ENCODE measurements at places on chromosomes 13 and 19.
A peak's percentile ranks its signal among the peaks of the same experiment; 100 is the strongest.

DNA sequence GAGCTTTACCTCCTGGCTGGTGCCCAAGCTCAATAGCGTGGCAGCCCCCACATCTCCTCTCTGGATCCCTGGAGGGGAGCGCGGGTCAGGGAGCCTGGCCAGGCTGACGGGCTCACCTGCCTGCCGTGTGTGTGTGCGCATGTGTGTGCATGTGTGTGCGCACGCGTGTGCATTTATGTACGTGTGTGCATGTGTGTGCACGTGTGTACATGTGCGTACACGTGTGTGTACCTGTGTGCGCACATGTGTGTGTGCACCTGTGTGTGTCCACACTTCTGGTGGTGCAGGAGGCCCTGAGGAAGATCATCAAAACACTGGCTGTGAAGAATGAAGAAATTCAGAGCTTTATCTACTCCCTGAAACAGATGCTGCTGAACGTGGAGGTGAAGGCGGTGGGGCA is 1.3 kb downstream of the FSD1 start:
- ATAC-seq, result no peak

- ATAC-seq, result no peak
Observed at GRCh38 chr19:16210168-16210567, 12.5 kb downstream of the AP1M1 start.

DNA sequence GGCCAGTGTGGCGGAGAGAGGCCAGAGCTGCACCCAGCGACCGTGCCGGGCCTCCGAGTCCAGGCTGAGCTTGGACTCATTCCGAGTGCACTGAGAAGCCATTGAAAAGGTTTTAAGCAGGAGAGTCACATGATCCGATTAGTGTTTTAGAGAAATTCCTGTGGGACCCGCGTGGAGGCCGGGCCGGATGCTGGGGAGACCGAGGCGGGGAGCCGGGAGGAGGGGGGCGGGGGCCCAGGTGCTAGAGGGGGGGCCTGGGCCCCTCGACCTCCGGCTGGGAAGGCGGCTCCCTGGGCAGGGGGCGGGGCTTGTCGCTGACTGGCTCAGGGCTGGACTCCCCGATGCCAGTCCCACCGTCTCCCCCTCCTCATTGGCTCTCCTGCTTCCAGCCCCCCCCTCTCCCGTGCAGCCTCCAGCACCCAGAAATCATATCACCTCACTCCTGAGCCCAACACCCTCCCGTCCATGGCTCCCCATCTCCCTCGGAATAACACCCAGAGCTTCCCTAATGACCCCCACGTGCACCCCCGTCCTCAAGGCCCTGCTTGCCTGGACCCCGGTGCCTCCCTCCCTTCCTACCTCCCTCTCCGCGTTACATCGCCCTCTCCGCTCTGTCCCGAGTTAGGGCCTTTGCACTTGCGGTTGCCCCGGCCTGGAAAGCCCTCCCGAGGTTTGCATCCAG is 5.2 kb upstream of the ZNF579 start:
- ATAC-seq, result peak; percentile 87

- no peak for ATAC-seq
Observed at GRCh38 chr19:13098277-13099072, 4.2 kb downstream of the LYL1 start.

- no peak for ATAC-seq
Observed at GRCh38 chr13:111345682-111346081, 25.2 kb downstream of the TEX29 start.

DNA sequence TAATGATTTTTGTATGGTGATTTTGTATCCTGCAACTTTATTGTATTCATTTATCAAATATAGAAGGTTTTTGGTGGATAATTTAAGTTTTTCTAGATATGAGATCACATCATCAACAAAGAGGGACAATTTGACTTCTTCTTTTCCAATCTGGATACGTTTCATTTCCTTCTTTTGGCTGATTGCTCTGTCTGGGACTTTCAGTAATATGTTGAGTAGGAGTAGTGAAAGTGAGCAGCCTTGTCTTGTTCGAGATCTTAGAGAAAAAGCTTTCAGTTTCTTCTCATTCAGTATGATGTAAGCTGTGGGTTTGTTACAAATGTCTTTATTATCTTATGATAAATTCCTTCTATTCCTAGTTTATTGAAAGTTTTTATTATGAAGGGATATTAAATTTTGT is 352.0 kb upstream of the DACH1 start:
- ATAC-seq, result no peak

- ATAC-seq, result no peak
Observed at GRCh38 chr19:16112778-16113177, 1.1 kb downstream of the RAB8A start.

GRCh38 chr13:109983447-109983846 is 197.1 kb upstream of the IRS2 start:
- no peak for ATAC-seq

DNA sequence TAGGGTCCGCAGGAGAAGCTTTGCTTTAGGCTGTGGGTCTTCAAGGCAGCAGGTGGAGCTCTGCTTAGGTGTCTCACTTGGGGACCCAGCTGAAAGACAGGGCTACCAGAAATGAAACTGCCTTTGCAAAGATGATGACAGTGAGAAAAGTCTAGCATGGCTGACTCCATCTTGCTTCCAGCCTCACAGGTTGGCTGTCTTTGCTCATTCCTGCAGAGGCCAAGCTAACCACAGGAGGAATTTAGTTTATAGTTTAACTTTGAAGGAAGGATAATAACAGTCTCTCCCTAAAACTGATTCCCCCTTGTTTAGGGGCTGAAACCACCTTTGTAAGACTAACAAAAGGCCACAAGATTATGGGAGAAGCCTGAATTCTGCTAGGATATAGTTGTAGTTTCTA is 252.4 kb downstream of the UQCRFS1 start:
- no peak for ATAC-seq

DNA sequence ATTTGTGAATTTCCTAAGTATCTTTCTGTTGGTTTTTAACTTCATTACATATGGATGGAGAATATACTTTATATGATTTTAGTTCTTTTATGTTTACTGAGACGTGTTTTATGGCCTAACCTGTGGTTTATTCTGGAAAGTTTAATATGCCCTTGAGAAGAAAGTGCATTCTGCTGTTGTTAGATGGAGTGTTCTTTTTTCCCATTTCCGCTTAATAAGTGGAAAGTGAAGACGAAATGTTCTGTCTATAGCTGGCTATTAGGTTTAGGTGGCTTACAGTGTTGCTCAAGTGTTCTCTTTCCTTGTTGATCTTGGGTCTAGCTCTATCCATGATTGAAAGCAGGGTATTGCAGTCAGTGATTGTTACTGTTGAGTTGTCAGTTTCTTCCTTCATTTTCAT is 17.2 kb upstream of the TIMM50 start:
- no peak for ATAC-seq

DNA sequence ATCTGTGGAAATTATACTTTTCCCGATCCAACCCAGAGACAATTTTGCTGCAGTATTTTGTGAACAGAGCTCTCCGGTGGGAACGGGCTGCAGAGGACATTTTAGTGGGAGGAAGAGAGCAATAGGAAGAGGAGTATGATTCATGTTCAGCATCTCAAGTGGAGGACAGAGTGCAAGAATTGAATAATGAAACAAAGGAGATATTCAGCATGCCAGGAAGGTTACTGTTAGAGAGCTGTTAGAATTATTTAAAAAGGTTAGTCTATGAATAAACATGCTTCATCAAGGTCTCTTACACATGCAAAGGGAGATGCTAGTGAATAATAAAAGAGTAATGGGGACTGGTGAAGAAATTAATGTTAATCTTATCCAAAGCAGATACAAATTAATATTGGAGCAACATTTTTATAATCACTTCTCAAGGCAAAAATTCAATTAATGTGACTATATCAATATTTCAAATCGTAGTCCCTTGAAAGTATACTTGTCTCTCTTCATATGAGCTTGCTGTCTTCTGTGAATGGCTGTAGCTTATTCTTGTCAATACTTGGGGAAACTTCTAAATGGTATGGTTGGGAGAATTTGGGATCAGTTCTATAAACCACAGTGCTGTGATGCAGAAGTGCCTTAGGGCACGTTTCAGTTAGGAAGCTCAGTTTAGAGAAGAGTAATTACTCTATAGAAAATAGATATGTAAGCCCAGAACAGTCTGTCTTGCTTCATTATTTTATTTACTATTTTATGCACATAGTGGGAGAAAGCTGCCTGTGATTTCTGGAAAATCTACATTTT is 1165.8 kb downstream of the OLFM4 start:
- no peak for ATAC-seq

GRCh38 chr13:50697746-50698539 is 145.5 kb downstream of the DLEU7 start:
- ATAC-seq, result no peak

- no peak for ATAC-seq
Observed at GRCh38 chr13:105972306-105972721, 563.1 kb downstream of the EFNB2 start.

- ATAC-seq, result no peak
Observed at GRCh38 chr19:55980415-55980814, 6.2 kb upstream of the NLRP5 start.

DNA sequence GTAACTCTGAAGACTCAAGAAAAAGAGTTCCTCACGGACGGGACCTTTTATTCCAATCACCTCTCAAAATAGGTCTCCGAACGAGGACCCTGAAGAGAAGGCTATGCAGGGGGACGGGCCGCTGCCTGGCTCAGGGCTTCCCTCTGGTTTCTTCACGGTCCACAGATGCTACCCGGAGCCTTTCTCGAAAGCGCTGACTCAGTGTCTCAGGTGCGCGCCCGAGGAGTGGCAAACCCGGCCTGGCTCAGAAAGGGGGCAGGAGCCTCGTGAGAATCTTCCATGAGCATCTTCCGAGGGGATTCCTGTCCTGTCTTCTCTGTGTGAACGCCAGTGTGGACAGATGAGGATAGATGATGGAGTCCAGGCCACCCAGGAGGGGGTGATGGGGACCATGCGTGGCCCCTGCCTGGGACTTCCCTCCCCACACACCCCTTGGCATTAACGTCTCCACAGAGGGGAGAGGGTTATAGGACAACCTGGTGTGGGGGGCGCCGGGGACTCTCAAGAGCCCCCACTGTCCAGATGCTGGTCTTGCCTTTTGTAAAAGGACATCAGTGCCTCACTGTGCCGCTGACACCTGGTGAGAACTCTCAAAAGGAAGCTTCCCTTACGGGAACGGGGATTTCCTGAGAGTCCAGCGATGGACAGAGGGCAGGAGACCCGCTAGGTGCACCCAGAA is 16.5 kb downstream of the LSM4 start:
- no peak for ATAC-seq

DNA sequence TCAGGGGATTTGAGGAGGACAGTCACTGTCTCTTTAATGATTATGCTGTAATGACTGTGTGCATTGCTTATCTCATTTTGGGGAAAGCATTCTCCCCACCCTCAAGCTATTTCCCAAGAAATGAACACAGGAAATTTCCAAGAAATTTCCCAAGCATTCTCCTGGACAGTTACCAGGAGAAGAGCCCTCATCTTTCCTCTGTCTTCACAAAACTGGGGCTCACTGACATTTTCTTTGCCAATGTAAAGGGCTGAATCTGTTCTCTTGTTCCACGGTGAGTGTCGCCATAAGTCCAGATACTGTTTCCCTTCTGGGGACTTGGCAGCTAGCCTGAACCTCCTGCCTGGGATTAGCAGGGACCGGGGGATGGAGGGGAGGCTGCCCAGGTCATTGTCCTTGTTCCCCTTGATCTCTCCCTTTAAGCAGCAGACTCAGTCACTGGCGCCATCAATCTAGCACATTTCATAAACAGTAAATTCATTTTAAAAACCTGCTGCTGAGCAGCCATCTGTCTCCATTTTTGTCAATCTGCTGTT is 172.8 kb downstream of the DNAJC15 start:
- peak; percentile 46 for ATAC-seq

GRCh38 chr19:33374236-33374714 is 766 bp downstream of the CEBPG start:
- peak; percentile 43 for ATAC-seq

GRCh38 chr19:7533281-7533885 is 2.1 kb upstream of the PNPLA6 start:
- no peak for ATAC-seq
